ENCODE measurements at places on chromosomes 3 and 15.
A peak's percentile ranks its signal among the peaks of the same experiment; 100 is the strongest.

DNA sequence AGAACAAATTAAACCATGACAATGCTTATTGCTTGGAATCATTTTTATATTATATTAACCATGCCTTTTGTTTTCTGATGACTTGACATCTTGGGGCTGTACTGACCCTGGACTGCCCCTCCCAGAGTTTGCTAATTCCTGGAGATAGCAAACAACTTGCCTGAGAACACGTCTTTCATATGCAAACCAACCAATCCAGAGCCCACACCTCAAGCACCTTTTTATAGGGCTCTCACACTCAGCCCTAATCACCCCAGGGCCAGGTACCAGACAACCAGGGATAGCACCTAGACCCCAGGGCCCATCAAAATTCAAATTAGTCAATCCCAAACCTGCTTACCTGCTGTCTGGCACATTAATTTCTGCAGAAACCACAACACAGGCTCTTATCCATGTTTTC is 36.9 kb downstream of the MRPS11 start:
- DNase-seq: no peak

GRCh38 chr3:172094621-172095557 is 55.5 kb downstream of the FNDC3B start:
- DNase-seq: no peak

DNA sequence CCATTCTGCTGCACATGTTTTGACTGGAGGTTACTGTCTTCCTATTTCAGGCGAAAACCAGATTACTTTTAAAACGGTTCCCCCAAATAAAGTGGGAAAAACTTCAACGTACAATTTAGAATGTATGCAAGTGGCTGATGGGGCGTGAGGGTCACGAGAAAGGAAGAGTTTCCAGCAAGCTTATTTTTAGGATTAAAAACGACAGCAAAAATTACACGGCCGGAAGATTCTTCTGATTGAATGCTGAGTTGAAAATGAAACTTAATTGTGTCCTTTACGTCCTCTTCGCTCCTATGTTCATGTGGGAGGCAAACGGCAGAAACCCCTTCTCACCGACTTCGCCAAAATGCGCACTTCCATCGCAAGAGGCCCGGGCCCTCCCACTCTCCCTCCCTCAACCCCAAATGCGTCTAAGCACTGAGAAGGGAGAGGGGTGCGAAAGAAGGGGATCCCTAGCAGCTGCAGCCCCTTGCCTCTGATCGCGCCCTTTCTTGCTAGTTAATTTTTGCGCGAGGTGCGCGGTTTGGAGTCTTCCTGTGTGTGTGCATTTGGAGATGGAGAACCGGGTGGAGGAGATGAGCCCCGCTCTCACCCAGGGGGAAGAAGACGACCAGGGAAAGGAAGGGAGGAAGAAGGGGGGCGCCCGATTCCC is 656 bp downstream of the CD47 start:
- peak; percentile 58 for DNase-seq

DNA sequence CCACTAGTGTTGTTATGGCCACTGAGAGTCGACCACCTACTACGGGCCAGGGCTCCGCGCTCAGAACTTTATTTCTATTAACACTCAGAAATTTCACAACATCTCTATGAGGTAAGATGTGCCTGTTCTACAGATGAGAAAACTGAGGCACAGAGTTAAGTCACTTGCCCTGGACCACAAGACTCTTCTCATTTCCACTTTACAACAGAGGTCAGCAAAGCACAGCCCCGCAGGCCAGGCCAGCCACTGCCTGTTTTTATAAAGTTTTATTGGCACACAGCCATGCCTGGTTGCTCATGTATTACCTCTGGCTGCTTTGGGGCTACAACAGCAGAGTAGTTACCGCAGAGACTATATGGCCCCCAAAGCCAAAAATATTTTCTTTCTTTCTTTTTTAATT is 503.6 kb downstream of the SHQ1 start:
- no peak for DNase-seq

- no peak for DNase-seq
These were observed 222.9 kb downstream of the WDR72 start for GRCh38 chr15:53536479-53537120.

- DNase-seq: no peak
These were observed 69.2 kb downstream of the ISG20 start for GRCh38 chr15:88707771-88708654.

DNA sequence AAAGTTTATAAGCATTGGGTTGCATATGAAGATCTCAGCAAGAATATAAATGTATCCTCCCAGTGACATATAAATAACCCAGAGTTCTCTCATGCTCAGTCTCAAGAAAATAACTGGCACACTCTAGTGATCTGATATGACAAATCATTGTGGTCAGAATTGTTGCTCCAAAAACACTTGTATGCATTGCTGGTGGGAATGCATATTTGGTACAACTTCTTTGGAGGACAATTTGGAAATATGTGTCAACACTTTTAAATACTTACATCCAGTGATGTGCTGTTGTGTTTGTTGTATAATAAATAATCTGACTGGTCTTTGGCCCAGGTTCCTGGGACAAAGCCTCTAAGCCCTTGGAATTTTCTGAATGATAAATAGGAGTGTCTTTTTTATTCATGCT is 66.7 kb upstream of the STT3B start:
- DNase-seq: no peak

DNA sequence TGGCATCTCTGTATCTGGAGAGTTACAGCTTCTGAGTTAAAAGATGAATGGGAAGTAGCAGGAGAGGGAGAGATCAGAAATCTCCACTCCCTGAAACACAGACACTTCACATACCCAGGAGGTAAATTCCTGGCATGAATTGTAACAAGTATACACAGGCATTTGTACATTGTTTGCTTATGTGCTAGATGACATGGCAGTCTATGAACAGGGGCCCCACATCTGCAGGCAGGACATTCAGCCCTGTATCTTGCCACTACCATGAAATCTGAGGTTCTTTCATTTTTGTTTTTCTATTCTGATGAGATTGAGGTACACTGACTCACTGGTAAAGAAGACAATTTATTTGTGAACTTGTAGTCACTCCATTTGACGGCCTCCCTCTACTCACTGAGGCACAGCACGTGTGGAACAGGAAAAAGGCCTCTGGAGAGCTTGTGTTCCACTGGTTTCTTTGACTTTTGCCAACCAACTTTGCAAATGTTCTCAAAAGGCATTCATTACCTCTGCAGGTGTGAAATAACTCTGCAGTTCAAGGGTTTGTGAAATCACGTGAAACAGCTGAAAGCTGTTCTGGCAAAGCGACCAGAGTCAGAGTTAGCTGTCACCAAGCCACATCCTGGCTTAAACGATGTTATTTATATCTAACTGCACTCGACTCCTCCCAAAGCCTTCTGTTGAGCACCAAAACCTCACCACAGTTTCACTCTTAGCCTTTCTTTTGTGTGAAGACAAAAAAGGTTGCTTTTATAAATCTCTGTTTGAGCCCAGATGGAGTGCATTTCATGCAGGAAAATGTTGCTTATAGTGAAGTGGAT is 401.3 kb upstream of the CFAP20DC start:
- peak; percentile 42 for DNase-seq

GRCh38 chr3:183485093-183485492 is 56.7 kb upstream of the MCF2L2 start:
- DNase-seq: no peak

- no peak for DNase-seq
These were observed 11.4 kb downstream of the CHL1 start for GRCh38 chr3:207973-208372.

- no peak for DNase-seq
These were observed 2.0 kb downstream of the MGLL start for GRCh38 chr3:127820221-127820825.

DNA sequence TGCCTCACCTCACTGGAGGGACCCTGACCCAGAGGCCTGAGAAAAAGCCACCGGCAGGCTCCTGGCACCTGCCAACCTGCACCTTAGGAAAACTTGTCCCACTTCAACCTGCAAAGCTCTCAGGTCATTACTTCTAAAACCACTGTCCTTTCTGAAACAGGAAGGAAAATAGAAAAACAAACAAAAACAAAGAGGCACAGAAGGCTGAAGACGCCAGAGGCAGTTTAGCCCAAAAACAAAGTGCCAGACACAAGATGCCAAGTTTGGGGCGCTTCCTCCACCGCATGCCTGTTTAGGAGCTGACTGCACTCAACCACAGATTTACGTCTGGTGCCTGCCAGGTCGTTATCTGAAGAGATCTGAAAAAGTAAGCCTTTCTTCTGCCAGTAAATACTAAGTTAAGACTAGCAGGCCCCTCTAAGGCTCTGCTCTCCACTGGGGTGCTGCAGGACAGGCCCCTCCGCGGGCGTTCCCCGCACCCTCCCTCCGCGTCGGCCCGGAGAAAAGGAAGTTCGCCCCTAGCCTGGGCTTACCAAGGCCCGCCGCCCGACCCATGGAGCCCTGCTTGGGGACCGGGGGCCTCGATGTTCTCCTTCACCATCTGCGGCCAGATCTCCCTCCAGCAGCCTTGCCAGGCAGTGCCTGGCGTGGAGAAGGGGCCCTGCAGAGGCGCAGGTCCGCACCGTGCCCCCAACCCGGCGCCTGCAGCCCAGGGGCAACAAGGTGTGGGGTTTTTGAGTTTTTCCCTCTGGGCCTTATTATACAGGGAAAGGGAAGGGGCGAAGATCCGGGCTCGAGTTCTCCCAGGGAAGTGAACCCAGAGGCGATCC is 1.3 kb downstream of the GOLGA8A start:
- DNase-seq: peak; percentile 23

DNA sequence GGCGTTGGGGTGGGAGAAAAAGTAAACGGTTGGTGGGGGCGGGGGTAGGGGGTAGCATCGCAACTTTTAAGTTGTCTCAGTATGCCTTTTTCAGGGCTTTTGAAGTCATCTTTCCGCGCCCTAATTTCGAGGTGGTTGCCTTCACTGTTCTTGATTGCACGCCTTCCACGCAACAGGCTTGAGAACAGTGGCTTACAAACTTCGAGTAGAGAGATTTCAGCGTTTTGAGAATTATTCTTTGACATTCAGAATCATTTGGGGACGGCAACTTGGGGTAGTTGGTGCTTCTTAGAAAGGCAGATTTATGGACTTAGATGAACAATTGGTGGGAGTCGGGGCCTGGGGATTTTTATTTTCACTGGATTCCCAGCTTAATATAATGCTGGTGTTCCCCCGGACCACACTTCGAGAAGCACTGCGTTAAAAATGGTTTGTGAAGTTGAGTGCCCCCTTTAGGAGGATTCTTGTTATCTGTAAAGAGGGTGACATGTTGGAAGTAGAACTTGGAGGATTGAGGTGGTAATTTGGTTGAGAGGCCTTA is 880 bp downstream of the PPP4R2 start:
- peak; percentile 49 for DNase-seq

DNA sequence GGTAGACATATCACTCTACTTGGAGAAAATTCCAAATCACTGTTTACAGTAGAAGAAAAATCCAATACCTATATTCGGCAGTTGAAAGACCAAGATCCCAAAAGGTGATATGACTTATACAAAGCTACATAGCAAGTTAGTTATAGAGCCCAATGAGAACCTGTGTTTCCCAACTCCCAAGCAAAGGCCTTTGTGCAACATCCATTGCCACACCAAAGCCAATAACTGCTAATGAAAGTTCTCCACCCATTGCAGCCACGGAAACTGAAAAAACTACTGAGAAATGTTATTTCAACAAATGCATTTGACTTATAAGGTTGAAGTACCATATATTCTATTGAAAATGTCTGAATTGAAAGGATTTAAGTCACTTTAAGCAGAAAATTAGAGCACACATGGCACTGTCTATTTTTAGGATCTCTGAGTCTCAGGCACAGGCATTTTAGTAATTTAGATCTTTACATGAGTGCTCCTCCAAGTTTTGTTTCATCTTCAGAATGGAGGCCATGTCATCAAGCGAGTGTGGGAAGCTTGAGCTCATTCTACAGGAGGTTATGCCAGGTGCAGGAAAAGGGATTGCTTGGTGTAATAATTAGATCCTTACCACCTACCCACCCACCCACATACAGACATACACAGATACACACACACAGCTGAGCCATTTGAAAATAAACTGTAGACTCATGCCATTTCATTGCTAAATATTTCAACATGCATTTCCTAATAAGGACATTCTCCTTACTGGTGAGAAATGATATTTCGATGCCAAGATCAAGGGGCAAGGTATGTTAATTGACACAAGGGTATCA is 19.7 kb upstream of the ANO10 start:
- DNase-seq: no peak

DNA sequence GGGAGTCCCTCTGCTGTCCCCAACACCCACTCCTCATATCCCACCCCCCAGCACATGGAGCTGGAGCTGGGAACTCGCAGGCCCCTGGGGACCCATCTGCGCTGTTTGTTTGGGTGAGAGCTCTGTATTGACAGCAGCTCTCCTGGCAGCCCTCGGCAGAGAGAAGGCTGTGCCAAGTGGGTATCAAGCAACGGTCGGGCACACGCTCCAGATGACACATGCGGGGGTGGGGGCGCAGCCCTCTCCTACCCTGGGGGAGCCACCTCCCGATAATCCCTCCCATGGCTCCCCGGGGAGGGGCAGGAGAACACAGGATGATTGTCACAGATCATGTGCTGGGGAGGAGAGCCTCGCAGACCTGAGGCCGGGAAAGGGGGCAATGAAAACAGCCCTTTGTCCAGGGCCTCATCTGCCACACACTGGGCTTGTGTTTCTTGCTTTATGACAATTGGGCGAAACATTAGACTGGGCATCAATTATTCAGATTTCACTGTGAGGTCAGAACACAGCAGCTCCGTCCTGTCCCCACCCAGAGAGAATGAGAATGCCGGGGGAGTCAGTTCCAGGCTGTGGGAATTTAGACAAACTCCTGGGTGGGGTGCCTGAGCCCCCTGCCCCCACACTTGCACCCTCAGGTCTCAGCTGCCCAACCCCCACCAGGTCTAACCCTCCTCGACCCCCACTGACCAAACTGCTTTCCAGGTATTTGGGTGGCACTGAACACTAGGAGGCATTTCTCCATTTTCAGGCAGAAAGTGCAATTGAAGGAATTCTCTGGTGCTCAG is 46.4 kb upstream of the KLF13 start:
- no peak for DNase-seq

GRCh38 chr15:99014803-99015697 is 7.5 kb upstream of the PGPEP1L start:
- DNase-seq: no peak

DNA sequence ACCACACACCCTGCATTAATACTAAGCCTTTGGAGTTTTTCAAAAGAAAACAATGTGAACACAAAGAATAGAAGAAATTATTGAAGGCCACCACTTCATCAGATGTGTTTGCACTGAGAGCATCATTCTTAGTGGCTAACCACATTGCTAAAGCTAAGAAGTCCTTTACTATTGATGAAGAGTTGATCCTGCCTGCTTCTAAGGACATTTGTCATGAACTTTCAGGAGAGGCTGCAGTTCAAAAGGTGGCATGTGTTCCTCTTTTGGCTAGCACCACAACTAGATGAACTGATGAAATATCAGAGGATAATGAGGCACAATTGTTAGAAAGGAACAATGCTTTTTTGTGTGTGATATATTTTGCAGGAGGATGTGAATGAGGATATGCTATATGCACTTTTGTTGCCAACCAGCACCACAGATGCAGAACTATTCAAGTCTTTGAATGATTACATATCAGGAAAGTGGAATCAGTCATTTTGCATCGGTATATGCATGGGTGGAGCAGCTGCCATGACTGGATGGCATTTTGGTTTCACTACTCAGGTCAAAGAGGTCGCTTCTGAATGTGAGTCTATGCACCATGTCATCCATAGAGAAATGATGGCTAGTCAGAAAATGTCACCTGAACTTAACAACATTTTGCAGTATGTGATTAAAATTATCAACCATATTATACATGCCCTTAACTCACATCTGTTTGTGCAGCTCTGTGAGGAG is 2.5 kb upstream of the EID1 start:
- no peak for DNase-seq

All from effector CD4-positive, alpha-beta T cell (primary cell).